Stimulated activated CD4-positive, alpha-beta T cell treated with anti-CD3 and anti-CD28 coated beads, Interleukin-15, amount 100 ng/mL, for 1 hour (primary cell): ENCODE measurements at places on chromosomes 7 and 10.

DNA sequence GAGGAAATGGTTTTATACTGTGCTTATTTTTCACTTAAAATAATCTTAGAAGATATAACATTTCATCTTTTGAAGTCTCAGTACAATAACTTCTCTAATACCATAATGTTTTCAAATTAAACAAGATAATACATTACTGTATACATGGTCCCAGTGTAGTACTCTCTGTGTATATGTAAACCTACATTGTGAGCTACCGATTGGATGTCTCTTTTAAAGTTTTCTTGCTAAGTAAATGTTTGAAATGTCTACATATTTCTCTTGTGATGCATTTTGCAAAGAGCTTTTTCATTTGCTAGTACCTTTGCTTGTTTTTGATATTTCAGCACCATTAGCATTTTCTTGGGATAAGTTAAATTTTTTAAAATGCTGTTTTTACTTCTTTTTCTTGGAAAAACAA is 94.8 kb downstream of the PRKG1 start:
- no peak for DNase-seq

DNA sequence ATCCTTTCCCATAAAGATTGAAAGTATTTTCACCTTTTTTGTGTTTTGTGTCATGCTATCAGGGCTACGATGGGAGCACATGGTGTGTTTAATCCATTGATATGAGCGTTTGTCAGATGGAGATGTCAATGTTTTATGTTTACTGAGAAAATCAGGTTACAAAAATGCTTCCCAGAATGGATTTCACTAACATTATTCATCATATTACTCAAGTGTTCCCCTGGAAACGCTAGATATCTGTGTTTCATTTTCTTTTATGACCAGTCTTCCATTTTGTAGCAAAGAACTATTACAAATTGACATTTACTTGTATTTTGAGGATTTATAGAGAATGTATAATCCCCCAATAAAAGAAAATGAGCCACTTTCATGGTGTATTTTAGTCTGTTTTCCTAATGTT is 293.5 kb upstream of the AKR1E2 start:
- DNase-seq = no peak

DNA sequence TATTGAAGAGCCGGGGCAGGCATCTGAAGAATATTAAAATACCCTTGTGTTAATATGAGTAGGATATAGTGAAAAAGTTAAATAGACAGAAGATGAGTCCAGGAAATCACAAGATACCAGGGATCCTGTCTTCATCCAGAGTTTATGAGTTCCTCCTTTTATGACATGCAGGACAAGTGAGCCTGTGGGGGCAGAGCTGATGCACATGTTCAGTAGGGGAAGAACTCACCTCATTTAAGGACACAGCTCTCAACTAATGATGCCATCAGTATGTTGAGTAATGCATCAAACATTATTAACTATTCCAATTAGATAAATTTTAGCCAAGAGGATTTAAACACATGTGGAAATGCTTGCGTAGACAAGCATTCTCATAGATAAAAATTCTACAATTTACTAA is 435.8 kb upstream of the AKR1E2 start:
- DNase-seq = no peak

DNA sequence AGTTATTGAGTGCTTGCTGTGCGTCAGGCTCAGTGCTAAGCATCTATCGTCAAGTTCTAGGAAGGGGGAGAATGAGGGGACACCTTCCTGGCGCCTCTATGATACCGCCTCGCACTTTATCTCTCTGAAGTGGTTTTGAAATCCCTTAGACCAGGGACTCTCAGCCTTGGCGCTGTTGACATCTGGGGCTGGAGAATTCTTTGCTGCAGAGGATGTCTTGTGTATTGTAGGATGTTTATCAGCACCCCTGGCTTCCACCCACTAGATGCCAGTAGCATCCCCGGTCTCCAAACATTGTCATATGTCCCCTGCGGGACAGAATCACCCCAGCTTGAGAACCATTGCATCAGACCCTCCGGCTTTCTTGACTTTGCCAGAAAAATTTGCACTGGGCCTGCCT is 285.5 kb downstream of the CCDC3 start:
- DNase-seq = no peak

GRCh38 chr10:102617041-102617440 is 27.2 kb upstream of the TRIM8 start:
- no peak for DNase-seq

DNA sequence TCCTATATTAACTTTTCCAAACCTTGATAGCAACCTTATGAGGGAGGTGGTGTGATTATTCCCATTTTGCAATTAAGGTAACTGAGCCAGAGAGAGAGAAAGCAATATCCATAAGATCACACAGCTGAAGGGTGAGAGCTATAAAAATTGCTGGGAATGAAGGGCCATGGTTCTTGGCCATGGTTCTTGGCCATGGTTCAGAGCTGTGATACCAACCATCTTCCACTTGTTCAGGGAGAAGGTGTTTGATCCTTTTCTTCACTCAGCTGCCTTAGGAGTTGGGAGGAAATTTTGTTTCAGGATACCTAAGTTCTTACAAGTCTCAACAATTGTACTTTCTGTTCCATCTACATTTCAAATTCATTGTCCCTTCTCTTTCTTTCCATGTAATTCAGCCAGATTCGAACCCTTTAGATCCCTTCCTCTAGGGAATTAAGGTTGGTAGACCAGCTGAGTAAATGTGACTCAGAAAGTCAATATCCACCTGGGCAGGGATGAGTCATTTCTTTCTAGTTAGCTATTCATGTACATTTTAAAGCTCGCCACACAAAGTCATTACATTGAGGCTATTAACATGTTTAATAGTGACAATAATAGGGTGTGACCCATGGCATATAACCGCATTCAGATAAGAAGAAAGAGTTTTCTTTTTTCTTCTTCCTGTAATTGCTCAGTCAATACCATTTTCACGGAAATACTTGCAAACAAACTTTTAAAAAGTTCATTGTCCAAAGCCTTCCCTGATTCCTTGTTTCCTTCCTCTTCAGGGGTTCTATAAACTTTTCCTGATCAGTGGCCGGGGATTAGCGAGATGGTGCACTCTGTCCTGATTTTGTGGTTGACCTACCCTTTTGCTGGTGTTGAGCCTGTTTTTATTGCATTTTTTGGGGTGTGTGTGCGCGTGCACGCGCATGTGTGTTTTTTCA is 143.4 kb downstream of the TCF7L2 start:
- DNase-seq = no peak

DNA sequence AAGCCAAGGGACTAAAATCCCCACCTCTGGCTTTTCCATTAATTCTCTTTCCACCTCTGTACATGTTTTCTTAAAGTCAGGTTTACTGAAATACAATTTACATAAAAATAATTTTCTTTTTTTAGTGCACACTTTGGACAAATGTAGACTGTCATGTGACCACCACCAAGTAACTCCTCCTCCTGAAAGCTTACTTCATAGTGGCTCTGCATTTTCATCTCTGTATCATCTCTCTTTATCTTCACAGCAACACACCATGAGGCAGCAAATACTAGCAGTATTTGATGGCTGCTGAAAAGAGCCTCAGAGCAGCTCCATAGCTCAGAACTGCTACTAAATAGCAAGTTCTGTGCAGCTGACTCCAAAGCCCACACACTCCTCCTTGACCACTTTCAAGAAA is 17.3 kb downstream of the WDFY4 start:
- no peak for DNase-seq

GRCh38 chr10:117445992-117446391 is 70.8 kb upstream of the PDZD8 start:
- DNase-seq = no peak

DNA sequence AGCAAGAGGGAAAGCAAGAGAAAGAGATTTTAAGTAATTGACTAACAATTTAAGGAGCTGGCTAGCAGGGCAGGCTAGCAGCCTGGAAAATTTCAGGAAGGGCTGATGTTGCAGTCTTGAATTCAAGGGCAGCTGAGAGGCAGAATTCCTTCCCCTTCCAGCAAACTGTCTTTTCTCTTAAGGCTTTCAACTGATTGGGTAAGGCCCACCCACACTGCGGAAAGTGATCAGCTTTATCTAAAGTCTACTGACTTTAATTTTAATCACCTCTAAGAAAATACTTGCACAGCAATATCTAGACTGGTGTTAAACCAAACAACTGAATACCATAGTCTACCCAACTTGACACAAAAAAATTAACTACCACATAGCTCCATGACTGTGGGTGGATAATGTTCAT is 303.9 kb downstream of the FZD1 start:
- DNase-seq = no peak

DNA sequence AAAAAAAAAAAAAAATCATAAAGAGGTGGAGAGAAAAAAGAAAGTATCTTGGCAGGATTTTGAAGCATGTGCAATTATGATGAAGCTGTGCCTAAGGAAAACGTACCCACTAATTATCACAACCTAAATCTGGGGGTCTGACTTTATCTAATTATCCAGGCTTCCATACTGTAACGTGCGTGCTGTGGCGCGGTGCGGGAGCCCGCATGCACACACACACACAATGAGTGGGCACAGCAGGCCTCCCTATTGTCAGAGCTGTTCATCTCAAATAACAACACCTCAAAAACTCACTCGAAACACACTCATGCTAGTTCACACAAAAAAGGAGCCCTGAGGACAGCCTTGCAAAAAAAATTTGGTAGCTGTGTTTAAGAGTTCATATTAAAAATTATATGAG is 31.9 kb downstream of the BEND7 start:
- DNase-seq = no peak

- no peak for DNase-seq
Measured at GRCh38 chr10:42933448-42934340, 143.2 kb upstream of the RET start.

GRCh38 chr7:153381275-153382040 is 621.9 kb downstream of the ACTR3B start:
- no peak for DNase-seq

- no peak for DNase-seq
Measured at GRCh38 chr7:20232848-20233247, 15.7 kb upstream of the MACC1 start.

- DNase-seq = no peak
Measured at GRCh38 chr7:418636-419280, 100.9 kb downstream of the PDGFA start.

DNA sequence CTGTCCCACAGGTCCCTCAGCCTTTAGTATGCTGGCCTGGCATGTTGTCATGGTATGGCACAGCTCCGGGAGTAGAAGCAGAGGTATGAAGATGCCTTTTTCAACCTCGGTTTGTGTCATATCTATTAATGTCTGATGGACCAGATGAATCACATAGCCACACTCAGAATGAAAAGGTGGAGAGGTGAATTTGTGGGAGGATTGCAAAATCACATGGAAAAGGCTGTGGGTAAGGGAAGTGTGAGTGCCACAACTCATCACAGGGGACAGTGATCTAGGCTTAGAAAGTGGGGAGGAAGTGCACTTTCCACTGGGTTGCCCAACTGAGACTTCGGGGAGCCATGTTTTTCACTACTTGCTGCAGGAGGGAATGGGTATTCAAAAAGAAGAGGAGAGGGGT is 190.7 kb downstream of the WDR11 start:
- no peak for DNase-seq

- DNase-seq = no peak
Measured at GRCh38 chr7:34747867-34748727, 90.1 kb downstream of the NPSR1 start.

GRCh38 chr10:70315815-70316214 is 32.0 kb upstream of the NPFFR1 start:
- no peak for DNase-seq

- no peak for DNase-seq
Measured at GRCh38 chr7:33816106-33816505, 89.2 kb upstream of the BMPER start.

DNA sequence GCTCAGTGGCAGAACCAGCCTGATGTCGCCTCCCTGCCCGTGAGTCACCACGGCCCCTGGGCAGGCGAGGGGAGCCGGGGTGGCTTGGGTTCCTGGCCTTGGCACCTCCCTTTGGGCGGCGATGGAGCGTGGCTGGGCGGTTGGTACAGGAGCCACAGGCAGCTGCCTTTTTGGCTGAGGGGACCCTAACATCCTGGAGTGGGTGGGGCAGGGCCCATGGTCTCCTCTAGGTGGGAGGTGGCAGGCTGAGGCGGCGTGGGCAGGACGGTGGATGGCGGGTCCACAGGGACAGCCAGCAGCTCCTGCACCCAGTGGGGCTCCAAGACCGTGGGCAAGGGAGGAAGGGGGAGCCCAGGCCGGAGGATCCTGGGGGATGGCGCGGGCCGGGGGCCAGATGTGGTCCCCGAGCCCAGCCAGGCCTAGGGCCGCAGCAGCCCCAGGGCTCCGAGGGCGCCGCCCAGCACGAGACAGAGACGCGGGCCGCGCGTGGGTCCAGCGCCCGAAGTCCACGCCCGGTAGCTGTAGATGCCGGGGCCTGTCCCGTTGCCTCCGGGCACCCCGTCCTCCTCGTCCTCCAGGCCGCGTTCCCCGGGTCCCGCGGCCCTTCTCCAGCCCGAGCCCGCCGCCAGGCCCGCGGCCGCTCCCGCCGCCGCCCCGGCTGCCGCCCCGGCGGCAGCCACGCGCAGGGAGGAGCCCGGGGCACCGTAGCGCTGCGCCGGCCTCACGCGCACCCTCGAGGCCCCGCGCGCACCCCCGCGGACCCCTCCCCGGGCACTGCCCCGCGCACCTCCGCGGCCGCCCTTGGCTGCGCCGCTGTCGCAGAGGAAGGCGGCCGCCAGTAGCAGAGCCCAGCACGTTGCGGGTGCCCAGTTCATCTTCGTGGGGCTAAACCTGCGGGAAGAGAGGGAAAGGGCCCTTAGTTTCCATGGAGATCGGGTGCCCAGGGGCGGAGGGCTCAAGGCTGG is 1.3 kb downstream of the SPRN start:
- no peak for DNase-seq

GRCh38 chr7:126715076-126715475 is 537.7 kb downstream of the GRM8 start:
- DNase-seq = no peak

GRCh38 chr10:49609283-49610113 is 612 bp upstream of the SLC18A3 start:
- no peak for DNase-seq

- DNase-seq = no peak
Measured at GRCh38 chr7:80357530-80357929, 154.3 kb downstream of the GNAT3 start.

DNA sequence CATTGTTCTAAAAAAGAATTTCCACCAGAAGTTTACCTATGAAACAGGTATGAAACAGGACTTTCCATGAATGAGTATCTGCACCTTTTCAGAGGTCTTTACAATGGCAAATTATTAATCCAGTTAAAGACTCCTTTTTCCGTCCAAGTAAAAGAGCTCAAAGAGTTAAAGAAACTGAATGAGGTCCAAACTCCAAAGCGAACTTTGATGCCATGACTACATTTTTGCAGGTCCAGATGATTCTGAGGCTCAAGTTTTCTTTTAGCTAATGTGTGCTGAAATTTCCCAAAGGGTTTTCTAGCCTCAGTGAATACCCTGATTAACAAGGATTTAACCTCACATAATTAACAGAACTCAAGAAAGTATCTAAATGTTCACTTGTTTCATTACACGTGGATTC is 9.8 kb downstream of the CUBN start:
- no peak for DNase-seq

GRCh38 chr7:50664461-50664922 is 99.3 kb upstream of the DDC start:
- no peak for DNase-seq

GRCh38 chr7:2553108-2553507 is 2.2 kb downstream of the BRAT1 start:
- no peak for DNase-seq

- no peak for DNase-seq
Measured at GRCh38 chr7:11636274-11636673, 195.7 kb downstream of the THSD7A start.
